Dorsolateral prefrontal cortex (tissue), 122 donors: ENCODE measurements at places on chromosomes 7 and 10.

DNA sequence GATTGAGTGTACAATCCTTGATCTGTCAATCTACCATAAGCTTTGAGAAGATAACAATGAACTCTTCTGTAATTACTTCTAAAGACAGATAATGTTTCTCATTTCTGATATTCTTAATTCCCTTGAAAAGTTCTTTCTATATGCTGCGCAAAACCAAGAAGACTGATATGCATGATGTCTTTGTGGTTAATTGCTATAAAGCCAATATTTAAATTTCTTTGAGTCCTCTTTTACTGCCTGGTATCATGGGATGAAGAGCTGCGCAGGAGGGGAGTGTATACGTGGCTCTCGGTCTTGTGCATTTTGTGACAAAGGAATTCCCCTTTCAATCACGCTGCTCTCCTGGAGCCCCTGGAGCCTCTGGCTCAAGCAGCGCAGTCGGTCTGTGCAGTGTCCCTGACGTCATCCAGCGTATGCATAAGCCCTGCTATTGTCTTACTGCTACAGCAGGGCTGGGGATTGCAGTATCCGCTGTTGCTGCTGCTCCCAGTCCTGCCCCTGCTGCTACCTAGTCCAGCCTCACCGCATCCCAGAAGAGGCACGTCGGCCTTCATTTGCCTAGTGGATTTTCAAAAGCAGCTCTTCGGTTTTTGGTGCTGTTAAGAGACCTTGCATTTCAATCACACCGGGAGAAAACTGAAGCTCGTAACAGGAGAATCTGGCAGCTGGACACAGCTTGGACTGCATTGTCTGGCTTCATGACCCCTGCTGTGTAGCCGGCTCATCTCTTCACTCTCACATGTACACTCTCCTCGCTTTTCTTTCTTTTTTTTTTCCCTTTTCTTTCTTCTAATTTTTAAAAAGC is 66.7 kb downstream of the ST7 start:
- DNase-seq: peak; percentile 93

DNA sequence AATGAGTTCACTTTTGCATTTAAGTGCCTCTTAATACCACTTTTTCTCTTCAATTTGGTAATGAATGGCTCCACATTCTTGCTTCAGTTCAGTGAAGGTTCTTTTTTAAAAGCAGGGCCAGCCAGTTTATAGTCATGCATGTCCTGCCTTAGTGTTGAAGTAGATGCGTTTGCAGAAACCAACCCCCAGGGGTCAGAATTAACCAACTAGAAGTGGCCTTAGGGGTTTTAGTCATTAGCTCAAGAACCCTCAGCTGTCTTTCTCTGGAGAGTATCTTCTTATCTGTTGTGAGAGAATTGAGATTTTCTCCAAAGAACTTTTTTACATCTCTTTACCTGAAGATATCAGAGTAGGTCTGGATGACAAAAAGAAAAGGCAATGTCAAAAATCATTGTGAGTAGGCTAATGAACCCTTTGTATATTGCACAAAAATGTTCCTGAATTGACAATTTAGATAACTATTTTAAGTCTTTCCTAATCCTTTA is 82.2 kb downstream of the PIK3CG start:
- DNase-seq: no peak

DNA sequence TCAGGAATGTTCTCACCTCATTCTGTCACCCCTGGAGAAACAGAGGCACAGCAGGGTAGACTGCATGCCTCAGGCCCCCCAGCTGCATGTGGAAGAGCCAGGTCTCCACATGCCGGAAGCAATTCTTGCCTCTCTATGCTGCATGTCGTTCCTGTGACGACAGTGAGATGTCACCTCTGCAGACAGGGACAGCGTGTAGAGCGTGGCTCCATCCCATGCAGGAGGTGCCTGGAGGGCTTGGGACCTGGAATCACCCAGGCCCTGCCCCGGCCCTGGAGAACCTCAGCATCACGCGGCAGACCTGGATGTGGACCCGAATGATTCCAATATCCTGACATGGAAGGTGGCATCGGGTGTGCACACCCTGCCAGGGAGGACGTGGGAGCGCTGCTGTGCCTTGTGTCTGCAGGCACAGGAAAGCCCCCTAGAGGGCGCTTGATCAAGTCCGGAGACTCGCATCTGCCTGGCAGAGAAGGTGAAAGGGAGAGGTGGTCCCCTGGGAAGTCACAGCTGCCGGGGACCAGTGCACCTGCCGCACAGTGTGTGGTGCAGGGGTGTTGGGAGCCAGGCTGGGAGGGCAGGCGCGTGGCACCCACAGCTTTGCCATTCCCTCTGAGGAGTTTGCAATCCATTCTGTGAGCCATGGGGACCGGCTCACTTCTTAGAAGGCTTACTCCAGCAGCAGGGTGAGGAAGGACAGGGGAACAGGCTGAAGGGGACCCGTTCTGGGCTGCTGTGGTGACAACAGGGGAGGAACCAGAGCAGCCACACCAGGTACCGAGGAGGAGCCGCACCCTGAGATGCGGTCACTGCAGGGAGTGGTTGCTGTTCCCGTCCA is 45.3 kb upstream of the EN2 start:
- peak; percentile 67 for DNase-seq

GRCh38 chr7:156840134-156840533 is 52.8 kb downstream of the LMBR1 start:
- DNase-seq: no peak

DNA sequence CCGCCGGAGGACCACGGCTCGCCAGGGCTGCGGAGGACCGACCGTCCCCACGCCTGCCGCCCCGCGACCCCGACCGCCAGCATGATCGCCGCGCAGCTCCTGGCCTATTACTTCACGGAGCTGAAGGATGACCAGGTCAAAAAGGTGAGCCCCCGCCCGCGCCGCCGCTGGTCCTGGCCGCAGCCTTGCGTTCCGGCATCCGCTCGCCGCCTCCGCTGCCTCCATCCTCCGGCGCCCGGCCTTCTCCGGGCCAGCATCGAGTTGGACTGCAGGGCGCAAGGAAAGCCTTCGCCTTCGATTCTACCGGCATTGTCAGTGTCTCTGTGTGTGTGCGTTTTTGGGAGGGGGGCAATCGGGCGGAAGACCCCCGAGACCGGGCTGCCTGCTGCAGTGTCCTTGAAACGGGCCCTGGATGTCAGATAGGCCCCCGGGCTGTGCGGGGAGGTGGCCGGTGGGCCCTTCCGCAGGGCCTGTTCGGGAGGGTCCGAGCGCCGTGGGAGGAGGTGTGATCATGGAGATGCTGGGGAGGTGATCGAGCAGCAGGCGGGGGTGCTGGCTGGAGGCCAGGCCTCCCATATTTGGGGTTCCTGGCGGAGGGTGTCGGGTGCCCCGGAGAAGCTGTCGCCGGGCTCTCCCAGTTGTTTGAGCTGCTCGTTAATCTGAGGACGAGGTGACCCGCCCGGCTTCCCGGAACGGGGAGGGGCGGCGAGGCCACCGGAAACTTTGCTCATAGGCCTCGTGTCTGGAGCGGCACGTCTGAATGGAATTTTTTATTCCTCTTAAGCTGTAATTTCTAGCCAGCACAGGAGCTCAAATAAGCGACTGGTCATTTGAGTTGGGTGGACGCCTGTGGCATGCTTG is 40.8 kb downstream of the HK1 start:
- peak; percentile 60 for DNase-seq

GRCh38 chr7:91206361-91206960 is 57.8 kb upstream of the FZD1 start:
- DNase-seq: no peak

DNA sequence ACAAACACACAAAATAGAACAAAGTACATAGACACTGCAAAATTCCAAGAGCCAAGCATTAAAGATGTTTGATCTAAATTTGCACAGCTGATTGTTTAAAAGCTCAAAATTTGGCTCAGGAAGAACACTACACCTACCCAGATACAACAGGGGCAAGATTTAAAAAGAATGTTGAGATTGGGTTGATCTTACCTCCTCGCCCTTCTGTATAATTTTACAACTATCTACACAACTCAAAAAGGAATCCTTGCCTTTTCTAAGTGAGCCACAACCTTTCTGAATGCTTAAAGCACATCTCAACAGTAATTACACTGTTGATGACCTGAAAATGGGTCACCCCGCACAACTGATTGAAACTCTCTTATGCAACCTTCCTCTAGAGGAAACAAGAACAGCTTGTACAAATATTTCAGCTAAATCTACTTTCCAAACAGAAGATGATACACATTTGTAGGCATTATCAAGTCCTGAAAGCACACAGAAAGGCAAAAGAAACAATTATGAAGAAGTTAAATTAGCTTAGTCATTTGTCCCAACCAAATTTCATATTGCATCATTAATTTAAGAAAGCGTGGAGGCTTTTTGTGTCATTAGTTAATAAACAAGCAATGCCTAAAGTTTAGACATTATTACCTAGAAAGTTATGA is 75.5 kb downstream of the UBE2H start:
- no peak for DNase-seq

DNA sequence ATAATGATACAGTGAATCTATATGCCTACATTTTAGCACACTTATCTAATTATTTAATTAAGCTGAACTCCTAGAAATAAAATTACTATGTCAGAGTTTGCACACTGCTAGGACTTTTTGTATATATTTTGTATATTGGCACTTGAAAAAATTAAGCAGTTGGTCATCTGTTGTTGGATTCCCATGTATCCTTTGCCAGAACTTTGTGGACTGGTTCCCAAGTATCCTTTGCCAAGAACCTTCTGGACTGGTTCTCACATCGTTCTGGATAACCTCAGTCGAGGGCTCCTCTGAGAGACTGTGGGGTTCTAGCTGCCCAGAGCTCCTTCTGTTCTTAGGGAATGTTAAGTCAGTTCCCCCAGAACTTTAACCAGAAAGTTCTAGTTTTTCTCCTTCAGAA is 108.8 kb upstream of the IFRD1 start:
- no peak for DNase-seq

- DNase-seq: no peak
Measured at GRCh38 chr10:132249824-132250375, 57.9 kb downstream of the STK32C start.
